Fibroblast of skin of back (primary cell): ENCODE measurements at places on chromosomes 13 and 19.

DNA sequence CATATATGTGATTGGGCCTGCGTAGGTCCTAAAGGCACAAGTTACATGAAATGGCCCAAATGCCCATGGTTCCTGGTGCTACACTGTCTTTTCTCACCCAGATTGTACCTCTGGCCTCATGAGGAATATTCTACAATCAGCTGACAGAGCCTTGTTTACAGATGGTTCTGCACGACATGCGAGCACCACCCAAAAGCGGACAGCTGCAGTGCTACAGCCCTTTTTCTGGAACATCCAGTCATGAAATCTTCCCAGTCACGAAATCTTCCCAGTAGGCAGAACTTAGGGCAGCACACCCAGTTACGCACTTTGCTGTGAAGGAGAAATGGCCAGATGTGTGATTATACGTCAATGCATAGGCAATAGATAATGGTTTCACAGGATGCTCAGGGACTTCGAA, 7.7 kb upstream of the ELF1 start:
- no peak for DNase-seq

DNA sequence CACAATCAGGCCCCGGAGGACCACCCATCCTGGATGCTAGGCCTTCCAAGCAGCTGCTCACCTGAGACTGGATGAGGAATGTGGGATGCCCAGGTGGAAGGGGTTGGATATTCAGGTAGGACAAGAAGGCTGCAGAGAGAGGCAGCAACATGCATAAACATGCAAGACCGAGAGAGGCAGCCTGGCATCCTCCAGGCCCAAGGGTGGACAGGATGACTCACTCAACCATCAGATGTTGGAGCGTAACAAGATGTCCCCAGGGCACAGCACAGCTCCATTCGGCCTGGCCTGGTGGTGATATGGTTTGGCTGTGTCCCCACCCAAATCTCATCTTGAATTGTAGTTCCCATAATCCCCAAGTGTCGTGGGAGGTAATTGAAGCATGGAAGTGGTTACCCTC, 10.0 kb upstream of the CABP5 start:
- DNase-seq, result no peak

- DNase-seq, result no peak
Observed at GRCh38 chr19:41886761-41887710, 4.1 kb downstream of the ARHGEF1 start.

GRCh38 chr19:3516675-3517207, 10.6 kb downstream of the FZR1 start:
- no peak for DNase-seq

- peak; percentile 15 for DNase-seq
Observed at GRCh38 chr19:52398081-52398441, 412 bp downstream of the ZNF528 start.
